ENCODE measurements at places on chromosomes 16 and 17.

- no peak for DNase-seq
Measured at GRCh38 chr16:67252609-67253497, 4.1 kb downstream of the SLC9A5 start.

- DNase-seq = no peak
Measured at GRCh38 chr16:72234387-72234786, 62.4 kb upstream of the PMFBP1 start.

DNA sequence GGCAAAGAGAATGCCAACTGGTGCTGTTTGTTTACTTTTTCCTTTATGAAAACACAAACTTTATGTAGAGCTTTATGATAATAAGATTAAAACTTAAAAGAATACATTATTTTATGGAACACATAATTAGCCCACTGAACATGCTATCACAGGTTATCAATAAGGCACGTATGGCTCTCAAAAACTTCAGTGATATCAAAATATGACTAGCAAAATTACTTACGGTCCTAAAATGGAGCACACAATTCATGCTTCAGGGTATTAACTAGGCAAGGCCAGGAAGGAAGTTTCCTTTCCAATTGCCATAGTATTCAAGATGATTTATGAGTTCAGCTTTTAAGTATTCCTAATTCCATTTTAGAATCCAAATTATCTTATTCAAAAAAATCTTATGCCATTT lies 3.6 kb downstream of the RNF43 start:
- no peak for DNase-seq

GRCh38 chr17:53722407-53722806 lies 100.3 kb upstream of the KIF2B start:
- no peak for DNase-seq

DNA sequence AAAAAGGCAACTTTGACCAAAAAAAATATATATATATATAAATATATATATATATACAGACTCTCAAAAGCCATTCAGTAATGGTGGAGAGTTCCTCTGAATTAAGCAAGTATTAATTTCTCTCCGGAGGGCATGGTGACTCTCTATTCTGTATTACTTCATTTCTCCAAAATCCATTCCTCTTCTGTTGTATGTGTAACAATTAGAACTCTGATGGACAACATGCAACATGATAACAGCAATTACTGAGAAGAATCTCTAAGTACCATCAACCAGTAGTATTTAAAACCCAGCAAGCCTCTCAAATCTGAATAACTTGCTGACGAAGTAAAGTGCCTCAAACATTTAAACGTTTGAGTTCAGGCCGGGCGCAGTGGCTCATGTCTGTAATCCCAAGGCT lies 2.3 kb downstream of the GRB2 start:
- no peak for DNase-seq
